ENCODE measurements at places on chromosomes 12 and 14.

DNA sequence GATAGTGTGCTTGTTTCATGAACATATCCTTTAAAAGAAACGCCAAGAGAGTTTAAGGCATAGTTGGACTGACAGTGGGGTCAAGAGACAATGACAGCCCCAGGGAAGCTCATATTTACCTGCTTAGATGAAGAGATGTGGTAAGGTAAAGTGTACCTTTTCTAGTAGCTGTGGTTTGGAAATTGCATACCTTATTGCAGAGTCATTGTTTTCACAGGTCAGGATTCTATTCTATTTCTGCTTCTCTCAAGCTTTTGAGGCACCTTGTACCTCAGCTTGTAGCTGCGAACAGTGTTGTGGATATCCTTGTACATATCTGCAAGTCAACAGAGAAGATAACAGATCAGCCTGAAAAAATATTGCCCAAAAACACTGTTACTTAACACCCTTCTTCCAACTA, 47.7 kb downstream of the ATP6V1D start:
- no peak for DNase-seq
- no peaks in the 10 kb centered on the region for H3K4me1 ChIP-seq
- H3K36me3 ChIP-seq: peaks cover 17% of the 10 kb centered on the region
- no peak overlapping the region for H3K4me3 ChIP-seq
- no peaks in the 10 kb centered on the region for H3K27me3 ChIP-seq
- H3K27ac ChIP-seq: no peak overlapping the region

DNA sequence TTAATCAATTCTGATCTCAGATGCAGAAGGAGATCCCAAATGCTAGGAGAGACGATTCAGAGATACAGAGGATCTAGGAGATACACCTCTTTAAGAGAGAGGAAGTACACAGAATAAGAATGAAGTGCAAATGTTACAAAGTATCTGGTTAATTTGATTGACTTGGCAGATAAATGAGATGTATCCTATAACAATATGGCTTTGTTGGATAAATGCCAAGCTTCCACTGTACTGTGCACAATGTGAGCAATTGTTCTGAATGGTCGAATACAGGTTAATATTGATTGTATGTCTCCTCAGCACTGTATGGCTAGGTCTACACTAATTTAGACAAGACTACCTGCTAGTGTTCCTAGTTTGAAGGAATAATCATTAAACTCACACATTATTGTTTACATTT, 119.6 kb upstream of the PTPRB start:
- H3K4me1 ChIP-seq: peaks cover 10% of the 10 kb centered on the region
- H3K36me3 ChIP-seq: no peaks in the 10 kb centered on the region
- no peak overlapping the region for H3K27ac ChIP-seq
- no peak for DNase-seq
- H3K4me3 ChIP-seq: no peak overlapping the region

DNA sequence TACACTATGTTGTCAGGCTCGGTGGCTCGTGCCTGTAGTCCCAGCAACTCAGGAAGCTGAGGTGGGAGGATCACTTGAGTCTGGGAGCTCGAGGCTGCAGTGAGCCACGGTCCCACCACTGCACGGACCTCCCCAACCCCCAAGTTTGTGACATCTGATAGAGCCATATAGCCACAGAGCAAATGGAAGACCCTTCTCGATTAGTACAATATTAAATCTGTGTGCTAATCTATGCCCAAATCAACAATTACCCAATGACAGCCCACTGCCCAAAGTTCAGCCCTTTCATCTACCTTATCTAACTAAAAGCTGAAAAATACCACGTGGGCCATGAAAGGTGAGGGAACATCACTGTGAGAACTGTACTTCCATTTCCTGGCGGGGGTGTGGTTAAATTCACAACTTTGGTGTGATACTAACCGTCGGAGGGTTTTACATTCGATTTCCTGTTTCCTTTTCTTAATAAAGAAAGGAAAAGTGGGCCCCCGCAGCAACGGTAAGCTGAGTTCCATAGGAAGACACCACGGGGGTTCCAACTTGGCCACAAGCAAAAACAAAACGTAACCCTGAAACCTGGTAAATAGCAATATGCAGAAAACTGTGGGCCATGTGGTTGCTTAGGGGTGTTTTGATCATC, 31.2 kb upstream of the FOS start:
- H3K27ac ChIP-seq: no peak overlapping the region
- no peaks in the 10 kb centered on the region for H3K36me3 ChIP-seq

DNA sequence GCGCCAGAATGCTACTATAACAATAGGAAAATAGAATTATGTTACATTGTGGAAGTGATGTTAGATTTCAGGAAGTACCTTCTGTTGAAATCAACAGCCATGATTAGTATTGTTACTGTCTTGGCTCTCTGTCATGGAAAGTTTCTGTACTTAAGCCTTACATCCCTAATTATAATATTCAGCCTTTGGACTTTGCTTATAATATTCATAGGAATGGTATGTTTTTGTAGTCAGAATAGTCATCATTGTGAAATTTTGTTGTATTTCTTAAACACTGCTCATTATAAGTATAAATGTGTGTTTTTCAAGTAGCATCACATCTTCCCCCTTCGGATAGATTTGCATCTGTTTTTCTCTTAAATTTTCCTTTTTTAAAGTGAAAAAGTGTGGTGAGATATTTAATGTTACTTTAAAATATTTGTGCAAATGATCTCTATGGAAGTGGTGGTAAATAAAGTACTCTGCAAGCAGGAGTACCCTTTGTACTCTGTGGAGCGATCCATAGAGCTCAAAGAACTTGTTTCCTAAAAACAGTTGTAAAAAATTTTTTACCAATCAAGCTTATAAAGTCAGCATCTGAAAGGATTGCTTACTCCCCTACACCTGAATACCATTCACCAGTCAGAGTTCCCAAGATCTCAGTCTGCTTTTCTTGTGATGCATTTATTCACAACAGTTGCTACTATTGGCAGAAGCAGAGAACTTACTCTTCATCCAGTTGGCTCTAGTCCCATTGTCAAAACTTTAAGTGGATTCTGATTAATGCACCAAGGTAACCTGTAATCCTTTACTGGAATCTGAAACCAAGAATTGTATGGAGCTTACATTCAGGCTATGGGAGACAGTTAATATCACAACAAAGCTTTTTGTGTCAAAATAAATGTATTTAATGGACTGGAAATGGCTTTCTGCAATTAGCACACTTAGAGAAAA, 87.8 kb downstream of the RIC8B start:
- peak overlapping the region; percentile 73 for H3K27ac ChIP-seq
- no peaks in the 10 kb centered on the region for H3K27me3 ChIP-seq
- peak; percentile 91 for DNase-seq

DNA sequence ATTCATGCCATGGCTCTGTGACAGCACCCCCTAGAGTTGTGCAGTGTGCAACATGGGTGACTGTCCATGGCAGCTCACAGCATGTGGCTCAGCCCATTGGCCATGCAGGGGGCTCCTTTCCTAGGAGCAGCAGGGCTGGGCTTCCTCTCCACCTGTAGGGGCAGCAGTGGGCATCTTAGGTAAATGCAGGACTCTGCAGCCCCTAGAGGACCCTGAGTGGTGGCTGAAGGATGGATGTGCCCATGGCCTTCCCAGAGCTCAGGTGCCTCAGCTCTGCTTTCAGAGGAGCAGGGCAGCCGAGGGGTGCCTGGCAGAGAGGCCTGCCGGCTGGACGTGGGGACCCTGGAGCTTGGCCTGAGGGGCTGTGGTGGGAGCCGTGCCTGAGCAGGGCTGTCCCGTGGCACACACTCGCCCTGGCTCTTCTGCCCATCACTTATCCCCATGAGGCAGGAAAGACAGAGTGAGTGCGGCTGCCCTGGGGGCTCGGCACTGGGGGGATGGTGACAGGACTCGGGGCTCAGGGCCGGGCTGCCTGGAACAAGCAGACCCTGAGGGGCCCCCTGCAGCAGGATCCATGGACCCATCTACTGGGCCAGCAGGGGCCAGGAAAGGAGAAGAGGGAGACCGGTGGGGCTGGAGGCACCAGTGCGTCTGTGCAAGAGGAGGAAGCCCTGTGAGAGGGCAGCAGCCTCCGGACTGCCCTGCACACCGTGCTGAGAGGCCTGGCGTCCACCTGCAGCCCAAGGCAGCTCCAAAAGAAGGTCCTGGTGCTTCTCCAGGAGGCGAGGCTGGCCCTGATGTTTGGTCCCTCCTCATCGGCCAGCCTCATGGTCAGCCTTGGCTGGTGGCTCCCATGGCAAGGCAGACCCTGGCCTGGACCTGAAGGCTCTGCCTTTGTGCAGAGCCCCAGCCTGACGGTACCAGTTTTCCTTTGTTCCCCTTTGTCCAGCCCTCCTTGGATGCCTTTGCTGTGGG, 7.6 kb downstream of the ADSS1 start:
- H3K27me3 ChIP-seq: no peaks in the 10 kb centered on the region
- DNase-seq: peak; percentile 49
- H3K36me3 ChIP-seq: no peaks in the 10 kb centered on the region
- peaks cover 9% of the 10 kb centered on the region for H3K4me1 ChIP-seq
- H3K4me3 ChIP-seq: no peak overlapping the region

- peak overlapping the region; percentile 77 for H3K4me3 ChIP-seq
- H3K27me3 ChIP-seq: no peaks in the 10 kb centered on the region
- 0 out of 2 replicates have a peak, but pooled peaks cover 4% of the 10 kb centered on the region for H3K4me1 ChIP-seq
- H3K36me3 ChIP-seq: no peaks in the 10 kb centered on the region
- peak; percentile 38 for DNase-seq
- H3K27ac ChIP-seq: peak overlapping the region; percentile 95
Observed at GRCh38 chr12:131894981-131895639, 688 bp downstream of the ULK1 start.

GRCh38 chr12:27575762-27576118, 51.7 kb downstream of the PPFIBP1 start:
- H3K27me3 ChIP-seq: no peaks in the 10 kb centered on the region
- H3K36me3 ChIP-seq: peaks cover 8% of the 10 kb centered on the region
- no peak for DNase-seq
- H3K4me1 ChIP-seq: peaks cover 70% of the 10 kb centered on the region
- peak overlapping the region; percentile 98 for H3K27ac ChIP-seq
- H3K4me3 ChIP-seq: peak overlapping the region; percentile 52

DNA sequence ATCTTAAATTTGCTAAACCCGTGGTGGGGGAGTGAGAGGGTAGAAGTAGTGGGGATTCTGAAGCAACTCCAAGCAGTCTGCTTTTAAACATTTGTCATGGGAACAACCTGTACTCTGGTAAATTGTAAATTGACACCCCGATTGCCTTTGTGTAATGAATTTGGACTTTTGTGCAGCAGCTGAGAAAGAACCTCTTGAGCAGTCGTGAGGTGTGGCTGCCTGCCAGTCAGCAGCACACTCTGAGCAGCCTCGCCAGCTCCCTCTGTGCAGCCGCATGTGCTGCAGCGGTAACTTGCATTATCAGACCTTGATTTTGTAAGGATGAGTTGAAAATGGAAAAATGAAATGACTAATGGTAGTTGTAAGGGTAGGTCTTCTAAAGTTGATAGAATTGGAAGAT, 74.3 kb downstream of the SUSD6 start:
- no peak overlapping the region for H3K27ac ChIP-seq
- no peaks in the 10 kb centered on the region for H3K36me3 ChIP-seq
- H3K4me1 ChIP-seq: peaks cover 20% of the 10 kb centered on the region
- no peaks in the 10 kb centered on the region for H3K27me3 ChIP-seq

DNA sequence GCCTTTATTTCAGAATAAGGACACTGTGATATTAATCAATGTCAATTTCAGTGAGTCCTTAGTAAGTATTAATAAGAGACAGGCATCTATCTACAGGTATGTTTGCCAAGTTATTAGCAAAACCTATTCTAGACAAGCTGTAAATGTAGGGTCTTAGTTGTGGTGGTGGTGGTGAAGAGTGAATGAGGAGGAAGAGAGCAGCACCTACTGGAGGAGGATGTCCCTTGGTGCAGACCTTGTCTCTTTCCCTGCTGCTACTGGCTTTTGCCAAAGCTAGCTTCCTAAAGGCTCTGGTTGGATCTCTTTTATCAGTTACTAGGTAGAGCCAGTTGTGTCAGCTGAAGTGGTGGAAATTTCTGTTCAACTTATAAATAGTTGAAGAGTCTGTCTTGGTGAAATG, 304.8 kb upstream of the ATP2B1 start:
- H3K27ac ChIP-seq: no peak overlapping the region
- no peak for DNase-seq
- H3K4me1 ChIP-seq: peaks cover 15% of the 10 kb centered on the region
- H3K36me3 ChIP-seq: no peaks in the 10 kb centered on the region
- H3K27me3 ChIP-seq: no peaks in the 10 kb centered on the region

DNA sequence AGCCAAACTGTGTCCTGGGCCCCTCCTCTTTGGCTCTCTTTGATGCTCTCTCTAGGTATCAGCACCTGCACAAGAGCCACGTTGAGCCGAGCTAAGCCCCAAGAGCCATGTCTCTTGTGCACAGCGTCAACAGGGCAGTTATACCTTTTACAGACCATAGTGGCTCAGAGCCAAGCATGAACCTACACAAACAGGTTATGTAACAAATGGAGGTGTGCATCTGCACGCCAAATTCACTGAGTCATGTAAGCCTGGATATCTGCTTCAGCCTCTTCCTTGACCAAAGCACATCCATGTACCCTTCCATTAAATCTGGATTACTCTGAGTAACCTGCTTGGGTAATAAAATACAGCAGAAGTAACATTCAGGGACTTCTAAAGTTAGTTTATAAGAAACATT, 509.7 kb downstream of the NAV3 start:
- H3K27ac ChIP-seq: no peak overlapping the region
- no peaks in the 10 kb centered on the region for H3K36me3 ChIP-seq
- H3K27me3 ChIP-seq: no peaks in the 10 kb centered on the region
- no peaks in the 10 kb centered on the region for H3K4me1 ChIP-seq

Data from GM23248 (cell line).